Thoracic aorta (tissue), 2 donors: ENCODE measurements at places on chromosomes 7 and 10.

DNA sequence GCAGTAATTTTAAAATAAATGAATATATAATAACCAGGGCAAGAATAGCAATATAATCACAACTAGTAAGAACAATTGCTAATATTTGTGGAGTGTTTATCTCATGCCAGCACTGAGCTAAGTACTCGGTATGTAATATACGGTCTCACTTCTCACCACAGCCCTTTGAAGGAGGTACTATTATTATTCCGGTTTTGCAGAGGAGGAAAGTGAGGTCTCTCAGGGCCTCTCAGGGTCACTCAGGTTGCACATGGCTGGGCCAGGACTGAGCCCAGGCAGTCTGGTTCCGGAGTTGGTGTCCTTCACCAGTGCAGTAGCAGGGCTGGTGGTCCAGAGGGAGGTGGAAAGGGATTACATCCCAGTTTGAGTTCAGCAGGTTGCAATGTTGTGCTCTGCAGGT, 80.9 kb downstream of the CHN2 start:
- DNase-seq = no peak

DNA sequence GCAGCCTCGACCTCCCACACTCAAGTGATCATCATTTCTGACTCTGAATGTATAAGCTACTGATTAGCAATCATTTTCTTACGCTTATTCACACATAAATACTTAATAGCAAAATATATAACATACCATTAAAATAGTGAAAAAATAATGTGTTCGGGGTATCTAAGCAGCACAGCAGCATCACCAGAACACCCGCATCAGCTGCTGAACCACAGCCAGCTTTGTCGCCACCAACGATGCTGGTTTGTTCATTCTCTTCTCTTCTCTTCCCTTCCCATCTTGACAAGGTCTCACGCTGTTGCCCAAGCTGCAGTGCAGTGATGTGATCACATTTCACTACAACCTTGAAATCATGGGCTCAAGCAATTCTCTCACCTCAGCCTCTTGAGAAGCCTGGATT, 425.1 kb upstream of the LRGUK start:
- DNase-seq = no peak

- DNase-seq = no peak
These were observed 194.0 kb upstream of the PPP1R3A start for GRCh38 chr7:114112806-114113205.

DNA sequence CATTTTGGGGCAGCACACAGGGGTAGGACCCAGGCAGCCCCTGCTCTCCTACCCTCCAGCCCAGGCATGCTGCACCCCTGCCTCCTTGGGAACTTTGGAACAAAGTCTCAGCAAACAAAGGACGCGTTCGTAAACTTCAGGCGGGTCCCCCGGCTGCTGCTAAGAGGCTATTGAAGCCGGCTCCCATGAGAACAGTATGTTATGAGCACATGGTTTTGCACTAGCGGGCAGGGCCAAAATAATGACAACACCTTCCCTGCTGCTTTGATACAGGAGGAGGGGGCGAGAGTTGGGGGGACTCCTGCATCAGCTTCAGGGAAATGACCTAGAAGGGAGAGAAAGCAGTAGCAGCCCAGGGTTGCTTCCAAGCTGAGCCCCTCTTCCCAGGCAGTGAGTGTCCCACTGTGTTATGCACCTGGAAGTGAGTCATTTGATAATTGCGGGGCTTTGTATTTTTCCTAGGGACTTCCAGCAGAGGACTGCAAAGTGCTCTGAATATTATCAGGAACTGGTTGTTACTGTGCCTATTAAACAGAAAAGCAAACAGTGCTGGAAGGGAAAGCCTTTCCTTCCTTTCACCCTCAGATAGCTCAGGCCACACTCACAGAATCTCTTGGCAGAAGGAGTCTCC, 6.9 kb downstream of the ITPRIP start:
- DNase-seq = no peak
